ENCODE measurements at places on chromosomes 16 and 17. TPM values are rescaled to one million over a fixed set of nuclear protein-coding genes. Genes with fewer than 3 reads are reported as not detected.

SRCIN1 gene
- total RNA-seq = 11.9 TPM

KRT27 gene
- not detected for total RNA-seq

NKD1 gene
- total RNA-seq = 43.2 TPM

- peaks cover 7% of the 10 kb centered on the region for H3K4me1 ChIP-seq
- DNase-seq = no peak
- H3K36me3 ChIP-seq = peaks cover 11% of the 10 kb centered on the region
- no peak overlapping the region for H3K4me3 ChIP-seq
These were observed 47.5 kb upstream of the ENDOV start for GRCh38 chr17:80367503-80367902.

GRCh38 chr16:85250147-85250463 is 137.8 kb upstream of the CIBAR2 start:
- peaks cover 9% of the 10 kb centered on the region for H3K27me3 ChIP-seq
- no peaks in the 10 kb centered on the region for H3K36me3 ChIP-seq
- H3K4me1 ChIP-seq = peaks cover 22% of the 10 kb centered on the region
- no peak for DNase-seq

All from type B pancreatic cell (in vitro differentiated cells).